NCI-H146 (cell line): ENCODE measurements at places on chromosomes 6 and 20.

- DNase-seq = no peak
Measured at GRCh38 chr6:4401408-4402368, 266.3 kb upstream of the ECI2 start.

DNA sequence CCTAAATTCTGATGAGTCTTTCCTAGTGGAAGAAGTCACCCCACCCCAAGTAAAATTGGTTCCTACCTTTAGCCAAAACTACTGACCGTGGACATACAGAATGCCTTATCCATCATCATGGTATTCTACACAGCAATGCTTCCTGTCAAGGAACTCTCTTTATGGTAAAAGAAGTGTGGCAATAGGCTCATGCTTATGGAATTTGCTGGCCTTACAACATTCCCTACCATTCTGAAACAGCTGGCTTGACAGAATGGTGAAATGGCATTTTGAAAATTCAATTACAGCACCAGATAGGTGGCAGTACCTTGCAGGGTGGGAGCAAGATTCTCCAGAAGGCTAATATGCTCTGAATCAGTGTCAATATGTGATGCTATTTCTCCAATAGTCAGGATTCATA lies 41.8 kb upstream of the BACH2 start:
- DNase-seq = no peak

DNA sequence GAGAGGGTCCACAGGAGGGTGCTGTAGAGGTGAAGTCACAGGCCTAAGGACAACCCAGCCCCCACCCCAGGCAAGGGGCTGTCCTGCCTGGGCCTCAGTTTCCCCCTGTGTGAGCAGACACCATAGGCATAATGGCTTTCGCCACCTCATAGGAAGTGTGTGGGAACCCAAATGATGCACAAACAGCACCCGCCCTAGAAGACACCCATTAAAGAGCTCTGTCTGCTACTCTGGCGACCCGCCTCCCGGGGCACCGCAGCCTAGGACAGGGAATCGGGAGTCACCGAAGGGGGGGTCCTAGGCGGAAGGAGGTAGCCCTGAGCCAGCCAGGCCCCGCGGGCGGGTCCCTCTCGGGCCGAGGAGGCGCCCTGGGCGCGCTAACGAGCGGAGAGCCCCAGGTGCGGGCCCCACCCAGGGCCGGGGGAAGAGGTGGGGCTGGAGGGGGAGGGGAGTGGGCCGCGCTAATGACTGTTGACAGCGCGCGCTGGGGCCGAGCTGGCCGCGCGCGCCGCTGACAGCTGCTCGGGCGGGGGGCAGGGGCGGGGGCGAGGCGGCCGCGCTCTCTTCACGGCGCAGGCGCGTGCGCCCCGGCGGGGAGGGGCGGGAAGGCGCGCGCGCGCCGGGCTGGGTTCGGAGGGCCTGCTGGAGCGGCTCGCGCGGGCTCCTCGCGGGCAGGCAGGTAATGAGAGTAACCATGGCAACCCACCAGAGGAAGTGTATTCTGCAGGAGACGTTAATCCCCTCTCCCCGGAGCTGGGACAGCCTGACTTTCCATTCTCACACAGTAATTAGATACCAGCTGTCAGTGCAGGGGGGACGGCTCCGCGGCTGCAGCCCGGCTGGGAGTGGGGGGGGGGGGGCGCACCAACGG lies 48.9 kb downstream of the NOL4L start:
- DNase-seq = peak; percentile 100

DNA sequence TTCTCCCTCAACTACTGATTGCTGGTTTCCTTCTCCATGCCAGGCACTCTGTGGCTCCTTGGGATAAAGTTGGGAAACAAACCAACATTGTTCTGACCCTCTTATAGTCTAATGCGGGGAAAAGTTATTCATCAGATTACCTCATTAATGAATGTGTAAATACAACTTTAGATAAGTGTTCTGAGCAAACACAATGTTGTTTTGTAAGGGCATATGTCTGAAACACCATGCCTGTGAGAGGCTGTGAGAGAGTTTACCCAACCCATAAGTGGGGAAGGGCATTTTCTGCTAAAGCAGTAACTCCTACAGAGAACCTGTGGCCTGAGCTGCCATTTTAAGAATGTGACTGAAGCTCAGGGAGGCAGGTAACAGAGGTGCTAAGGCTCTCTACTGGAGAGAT lies 283.5 kb downstream of the KHDC1L start:
- no peak for DNase-seq

DNA sequence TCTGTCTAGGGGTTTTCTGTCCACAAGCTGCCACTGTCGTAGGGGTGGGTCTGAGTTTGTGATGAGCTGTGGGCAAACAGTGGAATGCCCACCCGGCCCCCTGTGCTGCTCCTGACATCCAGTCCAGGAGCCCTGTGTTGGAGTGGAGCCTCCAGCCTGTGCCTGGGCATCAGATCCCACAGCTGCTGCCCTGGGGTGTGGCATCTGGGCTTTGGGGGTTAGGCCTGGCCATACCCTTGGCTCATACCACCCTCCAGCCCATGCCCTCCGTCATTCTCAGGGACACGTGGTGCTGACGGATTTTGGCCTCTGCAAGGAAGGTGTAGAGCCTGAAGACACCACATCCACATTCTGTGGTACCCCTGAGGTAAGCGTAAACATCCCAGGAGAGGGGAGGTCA lies 12.9 kb downstream of the SGK2 start:
- no peak for DNase-seq

GRCh38 chr20:5947276-5947675 lies 3.1 kb downstream of the TRMT6 start:
- no peak for DNase-seq

DNA sequence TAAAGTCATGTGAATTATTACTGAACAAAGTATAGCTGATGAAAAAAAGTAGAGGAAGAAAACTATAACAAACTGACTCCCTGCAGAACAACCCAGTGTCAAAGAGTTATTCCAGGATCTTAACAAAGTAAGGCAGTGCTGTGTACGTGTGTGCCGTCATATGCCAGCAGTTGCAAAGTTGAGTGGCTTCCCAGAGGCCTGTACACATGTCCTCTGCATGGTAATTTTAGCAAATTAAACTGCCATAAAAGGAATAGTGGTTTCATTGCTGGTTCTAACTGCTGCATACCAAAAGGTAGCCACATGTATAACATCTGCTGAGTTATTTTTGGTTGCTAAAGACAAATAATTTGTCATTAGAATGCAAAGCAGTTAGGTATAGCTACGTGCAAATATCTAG lies 44.8 kb downstream of the RIPOR2 start:
- DNase-seq = no peak

- no peak for DNase-seq
Measured at GRCh38 chr6:161268531-161269210, 5.2 kb downstream of the AGPAT4 start.

DNA sequence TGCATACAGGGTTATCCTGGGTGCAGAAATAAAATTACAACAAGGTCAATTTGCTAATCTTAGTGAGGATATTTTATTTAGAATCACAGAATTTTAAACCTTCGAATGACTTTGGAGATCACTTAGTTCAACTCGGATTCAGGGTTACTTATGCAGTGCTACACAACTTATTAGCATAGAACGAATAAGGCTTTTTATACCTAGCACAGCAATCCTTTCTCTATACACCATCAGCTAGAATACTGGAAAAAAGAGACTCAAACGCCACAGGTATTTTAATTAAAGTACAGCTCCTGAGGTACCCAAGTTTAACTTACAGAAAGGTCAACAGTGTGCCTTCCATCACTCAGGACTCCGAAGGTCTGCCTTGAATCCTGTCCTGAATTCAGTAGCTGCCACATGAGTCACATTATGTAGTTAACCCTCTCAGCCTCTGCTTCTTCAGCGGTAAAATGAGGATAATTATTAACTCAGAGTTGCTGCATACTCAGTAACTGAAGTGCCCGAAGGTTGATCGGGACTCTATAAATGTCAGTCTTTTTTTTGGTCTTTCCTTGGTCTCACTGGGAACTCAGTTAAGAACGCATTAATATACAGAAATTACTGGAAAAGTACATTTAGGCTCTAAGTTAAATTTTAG lies 6.0 kb upstream of the QKI start:
- no peak for DNase-seq

DNA sequence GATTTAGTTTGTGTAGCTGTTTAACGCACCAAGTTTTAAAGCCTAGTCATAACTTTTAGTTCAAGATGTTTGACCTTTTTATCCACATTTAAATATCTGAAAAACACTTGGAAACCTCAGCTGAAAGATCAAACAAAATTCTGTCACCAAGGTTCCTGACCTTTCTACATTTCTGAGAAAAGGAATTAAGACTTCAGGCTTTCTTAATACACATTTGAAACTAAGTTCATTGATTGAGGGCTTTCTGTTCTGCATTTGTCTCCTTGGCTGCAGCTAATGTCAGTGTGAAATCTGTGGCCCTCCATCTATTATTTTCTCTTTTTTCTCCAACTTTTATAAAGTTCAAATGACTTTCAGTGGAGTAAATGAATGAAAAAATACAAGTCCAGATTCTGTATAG lies 22.7 kb upstream of the FBXL4 start:
- no peak for DNase-seq

DNA sequence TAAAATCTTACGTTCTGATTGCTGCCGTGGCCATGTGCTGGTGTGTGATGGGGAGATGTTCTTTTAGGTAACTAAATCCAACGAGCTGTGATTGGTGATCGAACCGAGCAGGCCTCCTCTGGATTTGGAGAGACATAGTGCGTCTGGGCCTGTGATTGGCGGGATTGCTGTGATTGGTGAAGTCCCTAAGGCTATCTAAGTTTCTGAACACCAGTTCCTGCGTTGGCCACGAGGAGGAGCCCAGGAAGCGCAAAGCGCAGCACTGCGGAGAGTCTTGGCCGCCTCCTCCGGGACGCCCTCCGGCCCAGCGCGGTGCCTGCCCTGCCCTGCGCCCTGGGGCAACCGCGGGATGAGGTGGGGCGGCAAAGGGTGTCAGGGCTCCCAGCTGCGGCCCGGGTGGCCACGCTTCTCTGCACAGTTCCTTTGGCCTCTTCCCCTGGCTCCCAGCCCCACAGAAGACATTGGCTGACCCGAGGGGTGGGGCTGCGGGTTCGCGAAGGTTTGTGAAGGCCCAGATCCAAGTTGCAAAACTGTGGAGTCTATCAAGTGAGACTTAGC lies 33.0 kb downstream of the HNF4A start:
- DNase-seq = peak; percentile 78

GRCh38 chr6:29792123-29793035 lies 35.2 kb upstream of the HLA-G start:
- peak; percentile 16 for DNase-seq
